ENCODE measurements at places on chromosomes 1 and 21. TPM values are rescaled to one million over a fixed set of nuclear protein-coding genes. Genes with fewer than 3 reads are reported as not detected.

DNA sequence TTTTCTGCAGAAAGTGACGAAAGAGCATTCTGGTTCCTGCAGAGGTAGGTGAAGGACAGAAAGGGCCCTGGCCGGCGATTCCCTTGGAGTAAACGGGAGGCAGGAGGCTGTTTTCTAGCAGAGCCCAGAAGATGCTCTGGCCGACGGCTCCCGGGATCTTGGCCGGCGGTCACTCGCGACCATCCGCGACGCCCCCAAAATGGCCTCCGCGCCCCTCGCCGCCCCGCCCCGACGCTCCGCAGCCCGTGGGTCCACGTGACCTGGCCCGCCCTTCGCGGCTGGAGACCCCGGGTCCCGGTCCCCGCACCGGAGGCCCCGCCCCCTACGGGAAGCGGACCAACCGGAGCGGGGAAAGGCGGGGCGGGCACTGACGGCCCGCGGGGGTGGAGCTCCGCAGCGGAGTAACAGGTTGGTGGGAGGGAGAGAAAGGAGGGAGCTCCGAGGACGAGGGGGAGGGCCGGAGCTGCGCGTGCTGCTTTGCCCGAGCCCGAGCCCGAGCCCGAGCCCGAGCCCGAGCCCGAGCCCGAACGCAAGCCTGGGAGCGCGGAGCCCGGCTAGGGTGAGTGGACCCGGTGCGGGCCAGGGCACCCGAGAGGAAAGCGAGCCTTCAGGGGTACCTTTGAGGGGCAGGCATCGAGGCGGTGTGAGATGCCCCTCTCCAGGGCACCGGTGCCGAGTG is at the start of gene CGN:
Gene CGN (plus strand): TSS at position 431 of the 679 bp plus-strand sequence. CDS start 7,133 bp downstream, outside the sequence.
- DNase-seq, result peak; percentile 85

- peak; percentile 52 for DNase-seq
Measured at GRCh38 chr1:204377800-204378668, 18.3 kb upstream of the PLEKHA6 start.

- peak; percentile 37 for DNase-seq
Measured at GRCh38 chr1:234544087-234544579, 65.2 kb upstream of the TARBP1 start.

GRCh38 chr1:55107101-55107500 is 67.8 kb downstream of the PCSK9 start:
- DNase-seq, result no peak

DNA sequence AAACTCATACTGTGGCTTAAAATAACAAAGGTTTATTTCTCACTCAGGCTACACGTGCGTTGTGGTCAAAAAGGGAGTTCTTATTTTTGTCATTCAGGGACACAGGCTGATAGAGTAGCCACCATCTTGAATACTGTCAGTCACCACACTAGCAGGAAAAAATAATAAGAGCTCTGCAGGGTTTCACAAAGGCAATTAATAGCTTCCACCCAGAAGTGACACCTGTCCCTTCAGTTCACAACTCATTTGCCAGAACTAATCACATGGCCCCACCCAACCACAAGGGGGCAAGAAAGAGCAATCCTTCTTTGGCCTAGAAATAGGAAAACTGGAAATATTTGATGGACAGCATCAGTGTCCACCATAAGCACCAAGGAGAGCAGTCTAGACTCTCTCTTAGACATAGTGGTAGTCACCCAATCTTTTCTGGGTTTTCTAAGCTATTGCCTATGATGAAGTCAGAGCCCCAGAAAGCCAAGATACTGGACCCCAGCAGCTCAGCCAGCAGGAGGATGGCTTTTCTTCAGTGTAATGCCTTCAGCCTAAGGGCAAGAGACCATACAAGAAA is 8.2 kb downstream of the HAPLN2 start:
- DNase-seq, result peak; percentile 63

GRCh38 chr1:58899587-58900271 is 115.9 kb upstream of the JUN start:
- no peak for DNase-seq

DNA sequence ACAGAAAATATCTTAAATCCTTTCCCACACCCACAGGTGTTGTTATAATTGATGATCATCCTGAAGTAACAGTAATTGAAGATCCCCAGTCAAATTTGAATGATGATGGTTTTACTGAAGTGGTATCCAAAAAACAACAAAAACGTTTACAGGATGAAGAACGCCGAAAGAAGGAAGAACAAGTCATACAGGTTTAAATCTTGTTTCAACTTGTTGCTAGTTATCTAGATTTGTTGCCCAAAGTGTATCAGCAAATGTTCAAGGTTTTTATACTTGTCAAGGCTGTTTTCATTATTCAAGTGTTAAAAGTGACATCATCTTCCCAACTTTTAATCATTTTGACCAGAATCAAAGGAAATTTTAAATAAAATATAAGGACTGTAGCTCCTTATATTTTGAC is 64.7 kb downstream of the PRRC2C start:
- no peak for DNase-seq

DNA sequence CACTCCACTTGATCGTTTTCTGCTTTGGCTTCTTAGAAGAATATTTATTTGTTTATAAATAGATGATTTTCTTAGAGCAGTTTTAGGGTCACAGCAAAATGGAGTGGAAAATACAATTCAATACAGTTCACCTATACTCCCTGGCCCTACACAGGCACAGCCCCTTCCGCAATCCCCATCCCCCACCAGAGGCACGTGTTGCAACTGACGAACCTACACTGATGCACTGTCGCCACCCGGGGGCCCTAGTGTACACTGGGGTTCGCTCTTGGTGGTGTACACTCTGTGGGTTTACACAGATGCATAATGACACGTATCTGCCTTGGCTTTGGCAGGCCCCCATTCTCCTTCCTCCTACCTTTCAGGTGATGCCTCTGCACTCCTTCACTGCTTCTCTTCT is 8.0 kb downstream of the ECHDC2 start:
- DNase-seq, result no peak

DNA sequence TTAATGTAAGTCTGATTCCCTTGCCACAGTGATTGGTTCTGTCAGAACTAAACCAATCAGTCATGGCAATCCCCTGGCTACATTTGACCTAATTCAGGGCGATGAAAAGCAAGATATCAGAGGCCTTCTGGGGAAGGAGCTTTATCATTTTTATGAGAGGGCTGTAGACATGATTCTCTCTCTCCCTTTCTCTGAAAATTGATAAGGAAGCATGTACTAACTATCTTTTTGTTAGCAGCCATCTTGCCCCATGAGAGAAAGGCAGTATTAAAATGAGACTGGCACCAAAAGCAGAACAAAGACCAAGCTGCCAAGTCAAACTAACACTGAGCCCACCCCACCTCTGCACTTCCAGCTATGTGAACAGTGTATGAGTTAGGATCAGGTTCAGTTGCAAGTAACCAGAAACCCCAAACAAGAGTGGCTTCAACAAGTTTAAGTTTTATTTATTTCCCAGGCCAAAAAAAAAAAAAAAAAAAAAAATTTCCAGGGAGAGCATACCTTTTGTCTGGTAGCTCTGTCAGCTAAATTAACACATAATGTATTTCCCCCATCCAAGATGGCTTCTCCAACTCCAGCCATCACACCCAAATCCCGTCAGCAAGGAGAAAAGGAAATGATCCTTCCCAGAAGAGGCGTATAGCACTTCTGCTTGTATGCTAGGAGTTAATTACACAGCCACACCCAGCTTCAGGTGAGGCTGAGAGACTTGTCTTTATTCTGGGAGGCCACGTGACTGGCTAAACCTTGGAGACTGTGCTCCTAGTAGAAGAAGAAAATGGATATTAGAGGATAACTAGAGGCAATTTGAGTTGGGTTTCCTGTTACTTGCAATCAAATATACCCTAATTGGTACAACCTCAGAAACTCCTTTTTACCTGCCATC is 105.8 kb upstream of the RALGPS2 start:
- DNase-seq, result no peak

GRCh38 chr1:14970115-14970798 is 183.3 kb upstream of the TMEM51 start:
- peak; percentile 44 for DNase-seq

DNA sequence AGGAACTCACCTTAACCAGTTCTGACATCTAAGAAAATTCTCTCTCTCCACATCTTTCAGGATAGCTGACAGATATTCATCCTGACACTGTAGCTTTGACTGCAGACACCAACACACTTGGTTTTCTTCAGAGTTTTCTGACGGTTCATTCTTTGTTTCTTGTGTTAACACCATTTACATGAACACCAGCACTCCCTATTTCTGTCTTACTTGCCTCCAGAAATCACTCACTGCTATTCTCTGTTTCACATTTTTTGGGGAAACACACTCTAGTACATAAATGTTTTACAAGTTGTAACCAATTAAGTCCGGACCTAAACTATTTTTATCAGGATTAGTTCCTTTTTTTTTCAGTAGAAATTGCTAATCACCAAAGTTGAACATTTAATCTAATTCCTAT is 15.4 kb downstream of the FLVCR1 start:
- DNase-seq, result no peak

DNA sequence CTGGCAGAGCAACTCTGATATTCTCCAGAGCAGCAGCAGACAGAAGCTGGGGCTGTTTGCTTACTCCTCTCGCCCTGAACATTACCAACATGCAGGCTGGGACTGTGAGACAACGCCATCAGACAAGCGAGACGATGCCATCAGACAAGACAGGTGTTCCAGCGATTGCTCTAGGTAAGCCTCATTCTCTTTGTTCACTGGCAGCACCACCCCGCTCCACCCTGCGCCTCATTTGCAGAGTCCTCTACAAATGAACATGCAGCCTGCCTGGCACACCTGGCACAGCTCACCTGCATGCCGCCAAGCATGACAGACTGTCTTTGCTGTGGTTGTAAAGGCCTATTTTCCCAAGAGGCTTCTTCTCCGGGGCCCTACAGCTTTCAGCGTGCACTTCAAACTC is 346.2 kb downstream of the SMYD3 start:
- no peak for DNase-seq

GRCh38 chr1:109075531-109076490 is at the start of gene TAF13:
TSS of gene TAF13 (minus strand) at chr1:109076003. CDS start at chr1:109075947, 56 bp downstream.
- DNase-seq, result peak; percentile 91

- DNase-seq, result no peak
Measured at GRCh38 chr1:60745484-60745883, 336.9 kb upstream of the NFIA start.

- no peak for DNase-seq
Measured at GRCh38 chr1:190101756-190102155, 375.9 kb downstream of the BRINP3 start.

DNA sequence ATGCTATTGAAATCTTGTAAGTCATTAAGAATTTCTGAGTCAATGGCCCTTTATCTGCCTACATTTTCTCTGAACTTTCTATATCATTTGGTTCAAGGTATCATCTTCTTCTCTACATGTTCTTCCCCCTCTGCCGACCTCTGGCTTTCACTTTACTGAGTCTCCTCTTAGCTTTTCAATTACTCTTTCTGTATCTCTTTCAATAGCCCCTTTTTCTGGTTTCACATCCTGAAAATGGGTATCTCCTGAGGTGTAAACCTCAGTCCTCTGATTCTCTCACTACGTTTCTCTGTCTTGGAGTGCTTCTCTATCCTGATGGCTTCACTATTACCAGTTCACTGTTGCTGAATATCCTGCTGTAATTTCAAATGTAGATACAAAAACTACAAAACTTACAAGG is 98.9 kb downstream of the LYST start:
- DNase-seq, result no peak

GRCh38 chr1:28173151-28173979 is 3.1 kb downstream of the PTAFR start:
- no peak for DNase-seq

DNA sequence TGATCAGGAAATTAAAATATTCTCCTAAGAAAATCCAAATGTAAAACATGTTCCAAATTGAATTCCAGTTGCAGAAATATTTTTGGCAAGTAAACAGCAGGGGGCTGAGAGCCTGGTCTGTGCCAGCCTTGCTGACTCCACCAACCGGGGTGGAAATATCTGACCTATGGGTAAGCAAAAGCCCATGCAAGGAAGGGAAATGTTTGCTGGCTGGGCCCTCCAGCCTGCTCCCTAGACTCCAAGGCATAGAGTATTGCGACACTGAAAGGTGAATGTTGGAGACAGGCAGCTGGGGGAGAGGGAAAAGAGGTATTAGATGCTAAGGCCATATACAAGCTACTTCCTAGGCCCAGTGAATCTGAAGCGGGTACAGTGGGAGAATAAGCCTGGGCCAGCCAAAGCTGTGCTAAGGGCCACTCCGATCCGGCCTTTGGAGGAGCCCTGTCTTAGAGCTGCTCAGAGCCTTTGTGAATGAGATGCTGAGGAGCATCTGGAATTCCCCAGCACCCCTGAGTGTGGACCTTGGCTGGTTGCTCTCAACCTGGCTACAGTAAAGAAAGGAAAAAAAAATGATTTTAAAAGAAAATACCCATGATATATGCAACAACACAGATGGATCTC is 24.9 kb upstream of the ATP1B1 start:
- no peak for DNase-seq

DNA sequence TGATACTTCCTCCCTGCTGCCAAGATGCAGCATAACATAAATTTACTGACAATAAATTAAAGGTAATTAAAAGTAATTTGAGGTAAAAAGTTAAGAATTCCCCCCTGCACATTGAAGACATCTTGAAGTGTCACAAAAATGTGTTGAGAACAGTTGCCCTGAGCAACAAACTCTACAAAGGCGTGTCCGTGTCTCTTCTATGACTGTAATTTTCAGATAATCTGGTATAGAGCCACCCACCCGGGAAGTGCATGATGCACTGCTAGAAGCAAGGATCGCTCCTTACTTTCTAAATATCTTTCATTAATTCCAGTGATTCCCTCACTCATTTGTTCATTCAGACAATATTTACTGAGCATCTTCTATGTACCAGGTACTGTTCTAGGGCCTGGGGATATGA is 11.0 kb upstream of the CASQ1 start:
- DNase-seq, result no peak

DNA sequence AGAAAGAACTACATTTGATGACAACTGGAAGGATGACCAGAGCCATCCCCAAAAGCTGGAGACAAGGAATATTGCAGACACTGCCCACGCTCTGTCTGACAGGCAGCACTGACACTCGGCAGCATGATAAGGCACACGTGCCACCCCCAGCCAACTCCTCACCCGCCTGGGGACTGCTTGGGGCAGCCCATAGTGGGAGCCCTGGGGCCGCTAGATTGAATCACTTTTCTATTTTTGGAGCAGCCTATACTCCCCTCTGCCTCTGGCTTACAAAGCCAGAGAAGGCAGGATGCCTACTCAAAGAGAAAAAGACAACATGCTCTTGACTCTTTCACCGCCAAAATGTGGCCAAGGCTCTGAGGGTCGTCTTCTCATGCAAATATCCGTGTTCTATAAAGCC is 1.3 kb downstream of the SMG5 start:
- peak; percentile 63 for DNase-seq

The VSIG8 gene
- total RNA-seq, result not detected

The LGR6 gene
- not detected for total RNA-seq

The CA6 gene
- 6.3 TPM for total RNA-seq

The RPL5 gene
- total RNA-seq, result 821 TPM

The GALE gene
- 31.9 TPM for total RNA-seq

All from activated CD8-positive, alpha-beta T cell treated with anti-CD3 and anti-CD28 coated beads, Interleukin-2, amount 10 ng/mL, durations not matched to agents 7 days and 5 days (primary cell).